ACHN (cell line): ENCODE measurements at places on chromosomes 2 and 18.

DNA sequence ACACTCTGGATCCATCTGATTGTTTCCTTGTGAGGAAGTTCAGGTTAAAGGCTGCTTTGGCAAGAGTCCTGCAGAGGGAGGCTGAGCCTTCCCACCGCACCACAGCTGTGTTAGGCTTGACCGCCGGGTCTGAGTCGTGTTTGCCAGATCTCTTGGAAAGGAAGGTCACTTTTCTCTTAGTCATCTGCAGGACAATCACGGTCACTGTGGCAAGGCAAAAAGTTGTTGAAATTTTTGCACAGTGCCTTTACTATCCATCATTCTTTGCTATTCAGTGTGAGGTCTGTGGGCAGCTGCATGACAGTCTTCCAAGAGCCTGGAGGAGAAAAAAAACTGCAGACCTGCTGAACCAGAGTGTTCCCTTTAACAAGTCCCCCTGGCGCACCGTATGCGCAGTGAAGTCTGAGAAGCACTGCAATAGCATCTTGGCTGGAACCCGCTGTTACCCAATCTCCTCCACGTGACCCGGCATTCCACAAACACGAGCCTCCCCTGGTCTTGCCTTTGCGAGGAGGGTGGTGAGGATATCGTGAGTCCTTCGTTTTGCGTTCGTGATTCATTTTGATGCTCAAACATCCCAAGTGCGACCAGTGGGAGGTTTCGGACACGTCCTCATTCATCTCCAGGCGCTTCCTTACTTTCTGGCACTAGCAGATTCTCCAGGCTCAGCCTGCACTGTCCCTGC, 23.0 kb downstream of the BIN1 start:
- peak; percentile 85 for DNase-seq

GRCh38 chr2:69307579-69308064, 79.4 kb downstream of the GFPT1 start:
- DNase-seq = no peak

DNA sequence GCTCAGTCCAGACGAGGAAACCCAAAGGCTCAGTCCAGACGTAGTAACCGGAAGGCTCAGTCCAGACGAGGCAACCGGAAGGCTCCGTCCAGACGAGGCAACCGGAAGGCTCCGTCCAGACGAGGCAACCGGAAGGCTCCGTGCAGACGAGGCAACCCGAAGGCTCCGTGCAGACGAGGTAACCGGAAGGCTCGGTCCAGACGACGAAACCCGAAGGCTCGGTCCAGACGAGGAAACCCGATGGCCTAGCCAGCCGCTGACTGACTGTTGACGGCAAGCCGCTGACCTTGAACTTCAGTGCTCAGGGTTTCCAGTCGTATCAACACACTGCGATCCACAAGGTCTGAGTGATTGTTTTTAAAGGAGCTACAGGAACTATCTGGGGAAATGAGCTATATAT, 150.7 kb upstream of the TPO start:
- DNase-seq = no peak

DNA sequence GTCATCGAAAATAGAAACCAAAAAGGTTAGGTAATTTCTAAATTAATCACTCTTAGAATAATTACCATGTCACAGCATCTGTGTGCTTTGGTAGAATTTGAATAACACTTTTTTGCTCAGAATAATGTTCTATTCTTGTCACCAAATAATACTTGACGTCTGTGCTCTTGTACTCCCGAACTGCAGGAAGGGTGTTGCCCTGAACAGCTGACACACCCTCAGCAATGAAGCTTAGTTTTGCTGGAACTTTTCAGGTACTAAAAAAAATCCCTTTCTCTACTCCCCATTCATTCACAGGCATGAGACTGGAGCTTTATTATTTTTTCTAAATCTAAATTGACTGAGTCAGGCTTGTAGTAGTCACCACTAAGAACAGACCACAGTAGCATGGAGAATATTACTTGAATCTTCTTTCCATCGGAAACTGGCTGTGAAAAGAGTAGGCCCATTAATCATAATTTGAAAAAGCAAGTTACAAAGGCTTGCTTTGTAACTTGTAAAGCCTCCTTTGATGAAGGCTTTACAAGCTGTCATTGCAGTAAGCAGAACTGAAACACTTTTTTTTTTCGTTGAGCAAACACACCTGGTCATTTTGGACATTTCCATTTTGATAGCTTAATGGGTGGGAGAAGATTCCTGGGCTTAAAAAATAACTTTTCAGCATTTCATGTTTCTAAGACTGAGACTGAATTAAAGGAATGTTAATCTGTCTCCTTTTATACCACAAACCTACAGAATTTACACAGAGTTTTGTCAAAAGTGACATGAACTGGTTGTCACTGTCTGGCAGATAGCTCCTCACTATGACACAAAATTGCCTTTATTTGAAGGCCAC, 70.3 kb upstream of the PELI1 start:
- no peak for DNase-seq

GRCh38 chr2:133952420-133952819, 301.5 kb upstream of the MGAT5 start:
- no peak for DNase-seq

- DNase-seq = no peak
Measured at GRCh38 chr18:54184836-54185235, 39.6 kb downstream of the MBD2 start.

- DNase-seq = no peak
Measured at GRCh38 chr2:188869550-188869949, 104.6 kb upstream of the COL3A1 start.

- DNase-seq = no peak
Measured at GRCh38 chr2:206217743-206218142, 56.7 kb upstream of the ZDBF2 start.

DNA sequence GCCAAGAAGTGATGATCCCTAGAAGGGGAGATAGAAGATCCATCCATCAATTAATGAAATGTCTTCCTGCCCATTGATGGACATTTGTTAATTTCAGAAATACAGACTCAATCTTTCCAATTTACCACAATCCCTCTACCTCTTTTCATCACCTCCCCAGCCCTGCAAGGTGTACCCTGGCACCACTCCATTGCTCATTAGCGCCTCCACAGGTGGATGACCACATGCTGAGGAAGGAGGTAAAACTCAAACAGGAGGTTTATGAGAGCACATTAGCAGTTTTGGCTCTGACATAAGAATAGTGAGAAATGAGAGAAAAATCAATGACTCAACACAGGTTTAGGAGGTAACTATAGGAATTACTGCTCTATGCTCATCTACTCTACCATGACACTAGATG, 208.0 kb downstream of the C1D start:
- DNase-seq = no peak

GRCh38 chr2:156470975-156471583, 34.9 kb downstream of the GPD2 start:
- DNase-seq = no peak

GRCh38 chr2:63737081-63737751, 104.5 kb upstream of the UGP2 start:
- no peak for DNase-seq

GRCh38 chr2:228318218-228318617, 136.7 kb upstream of the SPHKAP start:
- DNase-seq = peak; percentile 42

DNA sequence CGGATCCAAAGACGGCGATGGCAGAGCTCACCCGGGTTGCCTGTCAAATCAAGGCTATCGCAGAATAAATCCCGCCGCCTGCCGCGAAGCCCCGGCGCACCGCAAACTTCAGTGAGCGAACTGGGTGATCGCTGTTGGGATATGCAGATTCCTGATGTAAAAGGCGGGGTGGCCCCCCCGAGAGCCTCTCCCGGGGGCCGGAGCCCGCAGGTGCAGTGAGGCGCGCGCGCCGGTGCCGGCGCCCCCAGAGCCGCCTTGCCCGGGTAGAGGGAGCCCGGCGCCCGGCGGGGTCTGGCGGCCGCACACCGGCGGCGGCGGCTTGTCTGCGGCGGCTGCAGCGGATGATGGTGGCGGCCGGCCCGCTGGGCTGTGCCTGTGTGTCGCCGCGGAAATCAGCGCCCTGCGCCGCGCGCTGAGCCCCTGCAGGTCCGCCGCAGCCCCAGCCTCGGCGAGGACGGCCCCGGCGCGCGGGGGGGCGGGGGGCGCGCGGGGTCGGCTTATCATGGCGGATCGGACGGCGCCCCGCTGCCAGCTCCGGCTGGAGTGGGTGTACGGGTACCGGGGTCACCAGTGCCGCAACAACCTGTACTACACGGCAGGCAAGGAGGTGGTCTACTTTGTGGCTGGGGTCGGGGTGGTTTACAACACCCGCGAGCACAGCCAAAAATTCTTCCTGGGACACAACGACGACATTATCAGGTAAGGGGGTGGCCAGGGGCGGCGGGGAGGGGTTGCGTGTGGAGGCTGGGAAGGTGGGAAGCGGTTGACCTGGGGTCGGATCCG, 1.3 kb downstream of the EML6 start:
- peak; percentile 24 for DNase-seq

- DNase-seq = no peak
Measured at GRCh38 chr2:229993236-229993635, 70.9 kb downstream of the FBXO36 start.

DNA sequence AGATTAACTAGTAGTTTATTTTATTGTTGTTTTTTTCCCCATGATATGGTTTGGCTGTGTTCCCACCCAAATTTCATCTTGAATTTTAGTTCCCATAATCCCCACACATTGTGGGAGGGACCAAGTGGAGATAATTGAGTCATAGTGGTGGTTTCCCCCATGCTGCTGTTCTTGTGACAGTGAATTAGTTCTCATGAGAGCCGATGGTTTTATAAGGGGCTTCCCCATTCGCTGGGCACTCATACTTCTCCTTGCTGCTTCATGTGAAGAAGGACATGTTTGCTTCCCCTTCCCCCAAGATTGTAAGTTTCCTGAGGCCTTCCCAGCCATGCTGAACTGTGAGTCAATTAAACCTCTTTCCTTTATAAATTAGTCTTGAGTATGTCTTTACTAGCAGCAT, 36.5 kb downstream of the GALNT14 start:
- DNase-seq = no peak

GRCh38 chr18:4074647-4075046, 380.5 kb downstream of the DLGAP1 start:
- no peak for DNase-seq

DNA sequence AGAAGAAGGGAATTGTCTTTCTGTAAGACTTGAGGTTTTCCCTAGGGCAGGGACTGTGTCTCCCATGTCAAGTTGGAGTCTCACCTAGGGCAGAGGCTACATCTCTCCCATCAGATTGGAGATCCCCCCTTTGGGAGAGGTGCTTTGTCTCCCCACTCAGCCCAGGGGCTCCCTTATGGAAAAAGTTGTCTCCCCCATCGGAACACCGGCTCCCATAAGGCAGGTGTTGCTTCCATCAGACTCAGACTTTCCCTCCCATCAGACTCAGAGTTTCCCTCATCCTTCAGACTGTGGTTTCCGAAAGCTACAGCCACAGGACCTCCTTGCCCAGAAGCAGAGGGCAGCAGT, 5.8 kb downstream of the ANKRD53 start:
- no peak for DNase-seq

GRCh38 chr18:41745166-41746049, 209.6 kb upstream of the PIK3C3 start:
- peak; percentile 39 for DNase-seq

DNA sequence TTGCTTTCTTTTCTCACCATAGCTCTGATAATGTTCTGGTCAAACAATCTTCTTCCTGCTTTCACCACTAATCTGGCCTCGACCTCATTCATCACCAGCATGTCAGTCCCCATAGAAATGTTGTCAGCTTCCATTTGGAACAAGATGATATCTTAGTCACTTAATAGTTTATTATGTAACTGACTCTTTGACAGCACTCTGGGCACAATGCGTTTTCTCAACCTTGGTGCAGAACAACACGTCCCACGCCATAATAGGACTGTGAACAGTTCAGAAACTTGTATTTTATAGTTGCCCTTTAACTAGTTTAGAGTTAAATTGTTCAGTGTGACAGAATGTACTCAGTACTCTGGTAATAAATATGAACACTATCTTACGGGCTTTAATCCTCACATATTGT, 106.0 kb downstream of the MC4R start:
- no peak for DNase-seq

DNA sequence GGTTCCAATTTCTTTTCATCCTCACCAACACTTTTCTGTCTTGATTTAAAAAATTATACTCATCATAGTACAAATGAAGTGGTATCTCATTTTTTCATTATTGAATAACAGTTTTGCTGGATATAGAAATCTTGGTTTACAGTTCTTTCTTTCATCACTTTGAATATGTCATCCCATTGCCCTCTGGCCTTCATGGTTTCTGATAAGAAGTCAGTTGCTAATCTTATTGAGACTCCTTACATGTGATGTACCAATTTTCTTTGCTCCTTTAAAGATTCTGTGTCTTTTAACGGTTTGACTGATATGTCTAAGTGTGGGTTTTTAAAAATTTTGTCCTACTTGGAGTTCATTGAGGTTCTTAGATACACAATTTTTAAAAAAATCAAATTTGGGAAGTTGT, 35.0 kb downstream of the SLC3A1 start:
- peak; percentile 31 for DNase-seq

- no peak for DNase-seq
Measured at GRCh38 chr18:48575658-48576456, 37.0 kb downstream of the CTIF start.

DNA sequence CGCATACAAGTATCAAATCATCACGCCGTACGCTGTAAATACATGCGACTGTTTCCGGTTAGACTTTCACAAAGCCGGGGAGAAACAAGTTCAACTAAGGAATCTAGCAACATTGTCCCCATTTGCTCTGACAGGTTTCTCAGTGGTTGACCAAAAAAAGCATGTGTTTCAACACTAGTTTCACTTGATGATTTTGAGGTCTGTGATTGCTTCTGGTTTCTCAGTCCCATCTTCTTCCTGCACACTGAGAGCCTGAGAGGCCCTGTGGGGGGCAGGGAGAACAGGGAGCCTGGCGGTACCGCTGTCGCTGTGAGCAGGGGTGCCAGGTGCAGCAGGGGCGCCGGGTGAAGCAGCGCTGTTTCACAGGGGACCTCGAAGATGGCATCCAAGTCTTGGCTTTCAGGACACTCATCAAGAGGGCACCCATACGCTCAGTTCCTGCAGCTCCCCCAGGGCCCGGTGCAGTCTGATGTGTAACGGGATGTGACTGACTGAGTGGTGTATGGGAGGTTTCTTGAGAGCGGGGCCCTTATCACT, 270.9 kb downstream of the TWIST2 start:
- DNase-seq = no peak

- no peak for DNase-seq
Measured at GRCh38 chr2:513981-514706, 163.1 kb downstream of the TMEM18 start.

DNA sequence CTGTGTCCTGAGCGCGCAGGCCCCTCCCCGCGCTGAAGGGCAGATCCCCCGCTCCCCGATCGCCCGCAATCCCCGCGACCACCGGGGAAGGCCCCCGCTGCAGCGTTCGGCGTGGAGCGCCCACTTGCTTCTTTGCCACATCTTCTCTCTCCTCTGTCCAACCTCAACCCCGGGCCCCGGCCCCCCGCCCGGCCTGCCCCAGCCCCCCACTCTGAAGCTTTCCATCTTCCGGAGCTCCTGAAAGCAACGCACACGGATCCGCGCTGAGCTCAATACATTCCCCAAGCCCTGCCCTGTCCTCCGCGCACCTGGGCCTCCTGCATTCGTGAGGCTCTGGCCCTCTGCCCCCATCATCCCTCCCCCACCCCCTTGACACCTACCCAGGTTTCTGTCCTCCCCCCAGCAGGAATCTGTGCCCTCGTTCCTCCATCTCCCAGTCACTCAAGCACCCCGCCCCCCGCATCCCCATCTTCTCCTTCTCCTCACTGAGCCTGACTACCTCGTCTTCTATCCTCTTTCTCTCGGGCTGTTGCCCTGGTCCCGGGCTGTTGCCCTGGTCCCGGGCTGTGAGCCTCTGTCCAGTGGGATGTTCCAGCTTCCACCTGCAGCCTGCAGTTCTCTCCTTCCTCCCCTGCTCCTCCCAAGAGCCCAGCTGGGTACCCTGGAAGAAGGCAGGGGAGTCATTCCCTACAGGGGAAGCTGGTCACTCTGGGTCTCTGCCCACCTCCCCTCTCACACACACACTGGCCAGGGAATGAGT, 7.8 kb downstream of the SPEG start:
- no peak for DNase-seq
